ENCODE measurements at places on chromosomes 2 and 18. TPM values are rescaled to one million over a fixed set of nuclear protein-coding genes. Genes with fewer than 3 reads are reported as not detected.

GRCh38 chr2:213491376-213491775 lies 207.1 kb downstream of the SPAG16 start:
- no peaks in the 10 kb centered on the region for H3K27me3 ChIP-seq
- DNase-seq, result no peak
- peaks cover 2% of the 10 kb centered on the region for H3K36me3 ChIP-seq
- no peaks in the 10 kb centered on the region for H3K4me1 ChIP-seq
- no peak overlapping the region for H3K27ac ChIP-seq

TUBB6 gene
- total RNA-seq, result 198 TPM

IL36B gene
- total RNA-seq, result not detected

DNA sequence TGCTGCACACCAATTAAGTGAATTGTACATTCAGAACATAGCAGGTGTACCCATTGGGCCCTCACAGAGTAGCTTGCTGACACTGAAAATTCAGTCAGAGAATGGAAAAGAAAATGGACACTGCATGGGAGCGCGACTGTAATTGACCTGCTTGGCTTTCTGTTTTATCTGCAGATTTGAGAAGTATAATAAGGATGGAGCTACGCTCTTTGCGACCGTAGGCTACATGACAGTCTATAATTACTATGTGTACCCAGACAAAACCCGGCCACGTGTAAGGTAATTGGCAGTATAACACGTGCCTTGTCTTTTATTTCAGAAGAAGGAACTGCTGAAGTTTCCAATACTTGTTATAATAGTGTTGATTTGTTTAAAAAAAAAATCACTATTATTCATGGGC lies 33.5 kb upstream of the METAP1D start:
- no peak for DNase-seq
- H3K27ac ChIP-seq, result no peak overlapping the region
- no peak overlapping the region for H3K4me3 ChIP-seq
- peaks cover 7% of the 10 kb centered on the region for H3K36me3 ChIP-seq
- peaks cover 1% of the 10 kb centered on the region for H3K4me1 ChIP-seq

DNA sequence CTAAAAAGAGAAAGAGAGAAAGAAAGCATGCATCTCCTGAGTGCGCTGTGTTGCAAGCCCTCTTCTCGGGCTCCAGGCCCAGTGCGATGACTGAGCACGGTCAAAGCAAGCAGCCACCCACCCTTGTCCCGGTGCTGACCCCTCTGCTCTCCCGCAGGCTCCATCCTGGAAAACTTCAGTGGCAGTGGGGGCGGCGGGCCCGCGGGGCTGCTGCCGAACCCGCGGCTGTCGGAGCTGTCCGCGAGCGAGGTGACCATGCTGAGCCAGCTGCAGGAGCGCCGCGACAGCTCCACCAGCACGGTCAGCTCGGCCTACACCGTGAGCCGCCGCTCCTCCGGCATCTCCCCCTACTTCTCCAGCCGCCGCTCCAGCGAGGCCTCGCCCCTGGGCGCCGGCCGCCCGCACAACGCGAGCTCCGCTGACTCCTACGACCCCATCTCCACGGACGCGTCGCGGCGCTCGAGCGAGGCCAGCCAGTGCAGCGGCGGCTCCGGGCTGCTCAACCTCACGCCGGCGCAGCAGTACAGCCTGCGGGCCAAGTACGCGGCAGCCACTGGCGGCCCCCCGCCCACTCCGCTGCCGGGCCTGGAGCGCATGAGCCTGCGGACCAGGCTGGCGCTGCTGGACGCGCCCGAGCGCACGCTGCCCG lies 252.5 kb downstream of the GLI2 start:
- H3K36me3 ChIP-seq, result peaks cover 46% of the 10 kb centered on the region
- H3K27ac ChIP-seq, result no peak overlapping the region
- no peaks in the 10 kb centered on the region for H3K27me3 ChIP-seq
- peaks cover 6% of the 10 kb centered on the region for H3K4me1 ChIP-seq
- no peak overlapping the region for H3K4me3 ChIP-seq
- peak; percentile 86 for DNase-seq

DNA sequence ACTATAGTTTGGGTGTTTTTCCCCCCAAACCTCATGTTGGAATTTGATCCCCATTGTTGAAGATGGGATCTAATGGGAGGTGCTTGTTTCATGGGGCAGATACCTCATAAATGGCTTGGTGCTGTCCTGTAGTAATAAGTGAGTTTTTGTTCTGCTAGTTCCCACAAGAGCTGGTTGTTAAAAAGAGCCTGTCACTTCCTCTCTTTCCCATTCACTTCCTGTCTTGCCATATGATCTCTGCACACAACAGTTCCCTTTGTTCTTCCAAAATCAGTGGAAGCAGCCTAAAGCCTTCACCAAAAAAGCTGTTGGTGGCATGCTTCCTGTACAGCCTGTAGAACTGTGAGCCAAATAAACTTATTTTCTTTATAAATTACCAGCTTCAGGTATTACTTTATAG lies 768.2 kb upstream of the VRK2 start:
- H3K27me3 ChIP-seq, result no peaks in the 10 kb centered on the region
- H3K36me3 ChIP-seq, result peaks cover 2% of the 10 kb centered on the region
- no peak overlapping the region for H3K27ac ChIP-seq
- H3K4me3 ChIP-seq, result no peak overlapping the region
- H3K4me1 ChIP-seq, result no peaks in the 10 kb centered on the region

DNA sequence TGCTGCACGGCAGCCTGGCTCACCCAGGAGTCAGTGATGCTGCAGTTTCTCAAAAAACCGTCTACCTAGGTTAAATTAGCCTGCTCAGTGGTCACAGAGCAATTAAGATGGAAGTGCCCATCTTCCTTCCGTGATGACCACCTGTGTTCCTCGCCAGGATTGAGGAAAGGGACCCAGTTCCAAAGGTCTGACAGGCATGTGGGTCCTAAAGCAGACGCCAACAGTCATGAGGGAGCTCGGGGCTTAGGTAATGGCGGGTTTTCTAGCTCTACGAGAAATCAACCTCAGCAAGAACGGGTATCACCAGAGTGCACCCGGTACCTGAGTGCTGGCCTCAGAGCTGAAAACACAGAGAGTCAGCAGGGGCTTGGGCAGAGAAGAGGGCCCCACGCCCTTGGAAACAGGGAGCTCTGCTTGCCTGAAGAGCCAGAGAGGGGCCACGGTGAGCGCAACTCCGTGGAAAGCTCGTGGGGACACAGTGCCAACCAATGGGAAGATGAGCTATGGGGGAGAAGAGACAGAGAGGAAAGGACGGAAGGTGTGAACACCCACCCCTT lies 34.3 kb upstream of the DNMT3A start:
- H3K36me3 ChIP-seq, result no peaks in the 10 kb centered on the region
- H3K27me3 ChIP-seq, result no peaks in the 10 kb centered on the region
- H3K4me1 ChIP-seq, result peaks cover 9% of the 10 kb centered on the region
- DNase-seq, result peak; percentile 56
- no peak overlapping the region for H3K27ac ChIP-seq

- DNase-seq, result no peak
- H3K36me3 ChIP-seq, result peaks cover 4% of the 10 kb centered on the region
- H3K4me1 ChIP-seq, result no peaks in the 10 kb centered on the region
- no peak overlapping the region for H3K27ac ChIP-seq
Observed at GRCh38 chr2:29215739-29216608, 100.8 kb downstream of the CLIP4 start.

DNA sequence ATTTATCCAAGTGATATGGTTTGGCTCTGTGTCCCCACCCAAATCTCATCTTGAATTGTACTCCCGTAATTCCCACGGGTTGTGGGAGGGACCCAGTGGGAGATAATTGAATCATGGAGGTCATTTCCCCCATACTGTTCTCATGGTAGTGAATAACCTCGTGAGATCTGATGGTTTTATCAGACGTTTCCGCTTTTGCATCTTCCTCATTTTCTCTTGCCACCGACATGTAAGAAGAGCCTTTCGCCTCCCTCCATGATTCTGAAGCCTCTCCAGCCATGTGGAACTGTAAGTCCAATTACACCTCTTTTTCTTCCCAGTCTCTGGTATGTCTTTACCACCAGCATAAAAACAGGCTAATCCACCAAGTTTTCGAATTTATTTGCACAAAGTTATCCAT lies 20.3 kb upstream of the CHST10 start:
- H3K4me1 ChIP-seq, result no peaks in the 10 kb centered on the region
- H3K4me3 ChIP-seq, result no peak overlapping the region
- H3K27ac ChIP-seq, result no peak overlapping the region
- DNase-seq, result no peak
- H3K27me3 ChIP-seq, result peaks cover 64% of the 10 kb centered on the region

LRPPRC gene
- total RNA-seq, result 59.1 TPM

- peaks cover 9% of the 10 kb centered on the region for H3K36me3 ChIP-seq
- H3K27me3 ChIP-seq, result no peaks in the 10 kb centered on the region
- DNase-seq, result no peak
- H3K27ac ChIP-seq, result peak overlapping the region; percentile 14
- H3K4me3 ChIP-seq, result no peak overlapping the region
Observed at GRCh38 chr2:237731663-237732062, 66.9 kb upstream of the RBM44 start.

GKN2 gene
- total RNA-seq, result not detected

GRCh38 chr2:98861601-98862000 lies 74.4 kb downstream of the CRACDL start:
- H3K4me1 ChIP-seq, result peaks cover 26% of the 10 kb centered on the region
- no peak overlapping the region for H3K4me3 ChIP-seq
- no peak for DNase-seq
- H3K27ac ChIP-seq, result no peak overlapping the region
- peaks cover 26% of the 10 kb centered on the region for H3K36me3 ChIP-seq
- H3K27me3 ChIP-seq, result no peaks in the 10 kb centered on the region

GRCh38 chr2:232794981-232795380 lies 18.6 kb upstream of the KCNJ13 start:
- no peaks in the 10 kb centered on the region for H3K27me3 ChIP-seq
- peaks cover 40% of the 10 kb centered on the region for H3K36me3 ChIP-seq
- peak overlapping the region; percentile 75 for H3K27ac ChIP-seq
- no peak for DNase-seq
- peaks cover 19% of the 10 kb centered on the region for H3K4me1 ChIP-seq
- no peak overlapping the region for H3K4me3 ChIP-seq

- no peaks in the 10 kb centered on the region for H3K27me3 ChIP-seq
- DNase-seq, result no peak
- peaks cover 62% of the 10 kb centered on the region for H3K4me1 ChIP-seq
- H3K36me3 ChIP-seq, result peaks cover 6% of the 10 kb centered on the region
- H3K27ac ChIP-seq, result peak overlapping the region; percentile 100
Observed at GRCh38 chr2:43218155-43218701, 8.2 kb downstream of the ZFP36L2 start.

FAM228A gene
- total RNA-seq, result 0.31 TPM

DNA sequence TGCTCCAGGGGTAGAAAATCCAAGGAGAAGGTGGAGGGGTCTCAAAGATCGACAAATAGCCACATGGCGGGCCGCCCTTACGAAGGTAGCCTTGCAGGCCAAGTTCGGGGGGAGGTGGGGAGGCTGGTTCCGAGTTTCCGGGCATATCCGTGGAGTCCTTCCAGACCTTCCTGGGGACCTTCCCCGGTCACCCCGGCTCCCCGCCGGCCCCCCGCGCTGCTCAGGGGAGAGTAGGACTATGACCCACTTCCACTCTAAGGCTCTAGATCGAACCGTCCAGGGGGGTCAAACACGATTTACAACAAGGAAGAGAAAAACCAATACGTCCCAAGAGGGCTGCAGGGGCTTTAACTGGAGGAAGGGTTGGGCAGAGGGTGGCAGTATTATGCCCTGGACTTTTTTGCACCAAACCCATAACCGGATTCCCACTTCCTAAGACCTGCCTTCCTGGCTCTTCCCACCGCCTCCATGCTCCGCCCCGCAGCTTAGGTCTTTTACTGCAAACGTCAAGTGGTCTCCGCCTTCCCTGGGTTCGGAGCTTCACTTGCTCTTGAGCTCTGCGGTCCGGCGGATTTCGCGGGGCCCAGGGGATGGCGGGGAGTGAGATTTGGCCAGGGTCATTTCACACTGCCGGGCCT lies 779 bp upstream of the LYPD6 start:
- peak overlapping the region; percentile 85 for H3K4me3 ChIP-seq
- H3K4me1 ChIP-seq, result peaks cover 17% of the 10 kb centered on the region
- DNase-seq, result no peak
- H3K36me3 ChIP-seq, result peaks cover 1% of the 10 kb centered on the region
- peak overlapping the region; percentile 55 for H3K27ac ChIP-seq

GRCh38 chr2:57205241-57205640 lies 841.4 kb upstream of the VRK2 start:
- no peaks in the 10 kb centered on the region for H3K4me1 ChIP-seq
- H3K27ac ChIP-seq, result no peak overlapping the region
- no peaks in the 10 kb centered on the region for H3K36me3 ChIP-seq
- no peak overlapping the region for H3K4me3 ChIP-seq

FEV gene
- not detected for total RNA-seq

- no peak for DNase-seq
- no peak overlapping the region for H3K4me3 ChIP-seq
- peaks cover 4% of the 10 kb centered on the region for H3K36me3 ChIP-seq
- no peak overlapping the region for H3K27ac ChIP-seq
- H3K27me3 ChIP-seq, result peaks cover 22% of the 10 kb centered on the region
- no peaks in the 10 kb centered on the region for H3K4me1 ChIP-seq
Observed at GRCh38 chr2:15656090-15656489, 64.4 kb downstream of the DDX1 start.

DNA sequence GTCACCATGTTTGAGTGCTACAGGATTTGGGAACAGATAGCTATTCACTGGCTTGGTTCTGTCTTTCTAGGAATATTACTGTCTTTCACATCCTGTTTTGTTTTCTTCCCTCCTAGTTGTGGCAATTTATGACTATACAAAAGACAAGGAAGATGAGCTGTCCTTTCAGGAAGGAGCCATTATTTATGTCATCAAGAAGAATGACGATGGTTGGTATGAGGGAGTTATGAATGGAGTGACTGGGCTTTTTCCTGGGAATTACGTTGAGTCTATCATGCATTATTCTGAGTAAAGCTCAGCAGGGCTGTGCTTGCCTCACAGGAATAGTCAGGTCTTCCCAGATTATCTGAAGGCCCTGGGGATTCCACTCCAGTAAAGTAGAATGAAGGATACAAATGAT lies 98.9 kb downstream of the ABI2 start:
- H3K4me3 ChIP-seq, result no peak overlapping the region
- DNase-seq, result no peak
- H3K4me1 ChIP-seq, result peaks cover 3% of the 10 kb centered on the region
- no peaks in the 10 kb centered on the region for H3K27me3 ChIP-seq
- H3K36me3 ChIP-seq, result peaks cover 7% of the 10 kb centered on the region
- H3K27ac ChIP-seq, result no peak overlapping the region

UGT1A3 gene
- total RNA-seq, result not detected

ASAP2 gene
- 60.7 TPM for total RNA-seq

DNA sequence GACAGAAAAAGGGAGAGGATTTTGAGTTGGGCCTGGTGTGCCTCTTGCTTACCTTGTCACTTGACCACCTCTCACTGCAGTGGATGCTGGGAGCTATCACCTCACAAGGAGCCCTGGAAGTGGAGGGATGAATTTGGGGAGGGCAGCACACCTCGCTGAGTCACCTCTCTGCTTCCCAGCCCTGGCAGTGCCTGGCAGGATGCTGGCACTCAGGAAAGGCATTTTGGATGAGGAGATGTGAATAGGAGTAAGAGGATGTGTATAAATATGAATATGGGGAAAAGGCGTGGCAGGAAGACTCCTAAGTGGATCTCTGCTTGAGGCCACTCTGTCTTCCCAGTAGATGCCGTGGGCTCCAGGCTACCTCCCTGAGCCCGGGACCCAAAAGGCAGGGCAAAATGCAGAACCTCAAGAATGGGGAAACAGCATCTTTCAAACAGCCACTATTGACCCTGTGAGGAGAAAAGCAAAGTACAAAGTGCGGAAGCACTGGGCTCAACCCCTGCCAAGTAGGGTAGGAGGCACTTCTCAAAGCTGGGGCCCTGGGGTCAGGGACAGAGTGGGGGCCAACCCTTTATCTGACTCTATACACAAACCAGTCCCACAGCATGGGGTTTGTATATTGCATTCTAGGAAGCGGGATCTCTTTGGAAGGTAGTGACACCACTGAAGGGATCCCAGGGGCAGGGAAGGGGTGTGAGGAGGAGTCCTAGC lies 164.5 kb upstream of the GLI2 start:
- no peak overlapping the region for H3K4me3 ChIP-seq
- no peak overlapping the region for H3K27ac ChIP-seq
- H3K36me3 ChIP-seq, result no peaks in the 10 kb centered on the region
- peak; percentile 39 for DNase-seq

KHK gene
- 1.3 TPM for total RNA-seq

ROCK2 gene
- total RNA-seq, result 62.3 TPM
